ENCODE measurements at places on chromosomes 2 and 18.

- no peak for DNase-seq
Measured at GRCh38 chr2:38622210-38622609, 19.5 kb upstream of the HNRNPLL start.

DNA sequence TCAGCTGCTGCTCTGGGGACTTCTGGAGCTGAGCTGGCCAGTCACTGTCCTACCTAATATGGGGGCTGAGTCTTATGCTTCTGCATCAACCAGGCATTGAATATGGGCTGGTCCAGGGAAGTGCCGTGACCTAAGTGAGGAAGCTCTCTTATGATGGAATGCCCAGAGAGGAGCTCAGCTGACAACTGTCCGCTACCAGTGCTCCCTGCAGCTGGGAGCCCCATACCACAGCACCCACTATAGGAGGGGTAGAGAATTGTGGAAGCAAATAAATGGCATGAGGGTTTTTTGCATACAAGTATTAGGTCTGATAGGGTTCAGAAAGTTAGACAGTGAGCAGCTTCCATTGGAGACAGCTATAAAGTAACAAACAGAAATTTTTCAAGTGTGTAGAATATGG is 4.5 kb downstream of the TIMM21 start:
- no peak for DNase-seq

- no peak for DNase-seq
Measured at GRCh38 chr2:121480826-121481225, 49.9 kb upstream of the RNU4ATAC start.

- DNase-seq: no peak
Measured at GRCh38 chr2:28052691-28053090, 162.2 kb downstream of the BABAM2 start.

DNA sequence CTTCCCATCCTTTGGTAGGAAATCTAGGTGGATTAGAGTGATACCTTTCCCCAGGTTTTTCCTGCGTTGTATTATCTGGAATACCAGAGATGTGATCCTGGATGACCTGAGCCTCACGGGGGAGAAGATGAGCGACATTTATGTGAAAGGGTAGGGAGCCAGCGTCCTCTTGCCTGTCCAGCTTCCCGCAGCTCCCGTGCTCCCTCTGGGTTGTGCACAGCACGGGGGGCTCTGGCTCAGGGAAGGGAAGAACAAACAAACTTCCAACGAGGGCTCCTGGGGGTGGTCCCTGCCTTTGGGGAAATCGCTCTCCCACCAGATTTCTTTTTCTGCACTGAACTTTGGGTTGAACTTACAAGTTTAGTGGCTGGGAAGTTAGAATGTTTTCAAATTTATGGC is 215.7 kb downstream of the DYSF start:
- DNase-seq: no peak

- no peak for DNase-seq
Measured at GRCh38 chr2:214995926-214996670, 142.3 kb downstream of the ABCA12 start.

GRCh38 chr2:241074065-241074818 is 27.8 kb downstream of the MTERF4 start:
- DNase-seq: no peak

DNA sequence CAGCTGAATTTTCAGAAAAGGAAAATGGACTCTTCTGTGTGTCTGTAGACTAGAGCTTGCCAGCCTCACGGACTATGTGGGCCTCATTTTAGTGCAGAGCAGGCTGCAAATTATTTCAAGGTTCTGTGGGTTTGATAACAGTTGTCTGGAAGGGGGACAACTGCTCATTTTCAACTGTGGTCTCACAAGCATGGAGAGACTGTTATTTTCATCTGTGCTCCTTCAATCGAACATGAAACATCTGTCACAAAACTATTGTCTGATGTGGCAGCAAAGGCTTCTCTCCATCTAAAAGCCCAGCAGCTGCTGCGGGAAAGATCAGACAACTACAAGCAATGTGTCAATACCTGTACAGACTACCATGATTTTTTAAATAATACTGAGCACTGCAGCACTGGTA is 211.8 kb downstream of the LRRTM4 start:
- no peak for DNase-seq

DNA sequence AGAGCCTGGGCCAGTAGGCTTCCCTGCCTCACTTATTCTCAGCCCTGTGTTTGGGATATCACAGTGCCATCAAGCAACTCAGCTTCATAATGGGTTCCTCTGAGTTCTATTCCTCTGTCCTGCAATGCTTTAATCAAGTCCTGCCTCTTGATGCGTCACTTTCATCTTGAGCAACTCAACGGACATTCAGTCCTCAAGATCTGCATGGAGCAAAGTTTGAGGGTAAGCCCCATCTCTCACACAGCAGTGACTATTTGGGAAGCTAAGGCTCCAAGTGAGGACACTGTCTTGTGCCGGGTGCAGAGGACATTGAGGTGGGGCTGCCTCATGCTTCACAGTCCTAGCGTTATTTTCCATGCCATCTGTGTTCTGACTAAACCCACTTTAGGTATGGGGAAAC is 50.9 kb upstream of the PLB1 start:
- DNase-seq: no peak

GRCh38 chr18:35415511-35416073 is 38.5 kb upstream of the ZNF396 start:
- no peak for DNase-seq

- no peak for DNase-seq
Measured at GRCh38 chr2:32835148-32835547, 111.6 kb upstream of the LTBP1 start.

DNA sequence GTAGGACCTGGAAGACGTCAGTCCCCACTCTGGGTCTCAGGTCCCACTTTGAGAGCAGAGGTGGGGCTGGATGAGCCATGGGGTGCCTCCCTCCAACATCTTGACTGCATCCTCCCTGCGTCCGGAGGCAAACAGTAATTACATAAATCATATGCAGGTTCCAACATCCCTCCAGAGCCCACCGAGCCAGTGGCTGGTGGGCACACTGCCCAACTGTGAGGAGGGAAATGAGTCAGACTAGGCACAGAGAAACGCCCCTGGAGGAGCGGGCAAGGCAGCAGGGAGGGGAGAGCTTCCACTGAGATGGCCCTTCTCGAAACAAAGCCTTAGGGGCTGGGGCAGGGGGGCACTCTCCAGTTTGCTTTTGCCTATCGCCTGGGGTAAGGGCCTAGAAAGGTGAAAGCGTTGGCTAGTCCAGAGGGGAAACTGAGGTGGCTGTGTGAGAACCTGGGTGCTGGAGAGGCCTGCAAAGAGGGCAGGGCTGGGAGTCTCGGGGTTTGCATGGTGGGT is 168.2 kb upstream of the MYCN start:
- DNase-seq: no peak

- DNase-seq: no peak
Measured at GRCh38 chr2:68673631-68674030, 30.3 kb downstream of the PROKR1 start.

DNA sequence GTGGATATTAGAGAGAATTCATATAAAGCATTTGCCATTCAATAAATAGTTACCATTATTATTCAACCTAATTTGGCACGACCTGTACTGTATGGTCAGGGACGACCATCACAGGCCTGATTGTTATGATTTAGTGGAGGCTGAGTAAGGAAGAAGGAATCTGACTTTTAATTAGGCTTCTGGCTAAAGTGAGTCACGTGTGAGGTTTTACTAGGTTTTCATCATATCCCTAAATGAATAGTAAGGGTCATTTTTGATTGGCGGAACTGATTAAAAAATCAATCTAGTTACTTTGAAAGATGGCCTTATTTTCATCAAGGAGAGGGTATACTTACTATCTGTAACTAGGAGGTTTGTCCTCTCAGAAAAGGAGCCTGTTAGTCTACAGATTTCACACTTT is 143.4 kb downstream of the ADCYAP1 start:
- no peak for DNase-seq

DNA sequence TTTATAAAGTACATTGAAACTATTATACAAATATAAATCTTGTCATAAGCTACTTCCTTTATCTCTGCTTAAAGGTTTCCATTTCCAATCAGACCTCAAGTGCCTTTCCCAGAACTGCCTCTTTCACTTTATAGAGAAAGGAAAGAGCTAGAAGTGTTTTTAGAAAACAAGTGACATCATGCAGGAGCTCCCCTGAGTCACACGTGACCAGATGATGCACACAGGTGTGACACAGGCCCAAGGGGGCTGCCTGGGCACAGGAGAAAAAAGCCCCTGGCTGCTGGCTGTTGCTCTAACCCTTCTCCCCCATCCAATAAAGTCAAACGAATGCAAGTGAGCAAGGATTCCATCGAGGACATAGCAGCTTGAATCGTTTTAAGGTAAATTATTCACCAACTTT is 21.4 kb upstream of the SH3BP4 start:
- no peak for DNase-seq

DNA sequence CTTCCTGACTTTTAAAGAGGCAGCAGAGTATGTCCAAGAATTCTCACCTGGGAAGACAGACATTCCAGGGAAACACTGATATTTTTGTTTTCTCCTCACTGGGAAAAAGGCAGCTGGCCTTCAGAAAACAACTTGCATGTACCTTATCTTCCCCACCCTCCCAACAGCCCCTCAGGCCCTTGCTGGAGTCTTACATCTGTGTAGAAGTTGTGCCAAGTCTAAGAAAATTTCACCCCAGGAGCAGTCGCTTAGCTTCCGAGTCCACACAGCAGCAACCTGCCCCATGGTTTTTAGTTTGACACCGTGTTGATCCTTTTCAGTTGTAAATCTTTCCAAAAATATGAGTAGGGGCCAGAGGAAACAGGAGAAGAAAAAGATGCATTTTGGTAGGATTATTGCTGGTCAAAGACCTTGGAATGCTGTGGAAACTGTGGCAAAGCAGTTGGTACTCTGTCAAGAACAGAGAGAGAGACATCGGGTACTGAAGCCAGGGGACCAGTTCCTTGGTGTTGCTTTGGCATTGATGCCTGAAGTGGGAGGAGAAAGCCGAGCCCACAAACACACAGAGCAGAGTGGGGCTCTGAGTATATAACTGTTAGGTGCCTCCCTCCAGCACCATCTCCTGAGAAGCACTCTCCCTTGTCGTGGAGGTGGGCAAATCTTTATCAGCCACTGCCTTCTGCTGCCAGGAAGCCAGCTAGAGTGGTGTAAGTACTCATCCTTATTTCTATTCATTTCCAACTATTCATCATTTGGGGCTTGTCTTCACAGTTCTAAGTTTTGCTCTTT is at the start of gene SLC14A1:
Gene SLC14A1 (plus strand): TSS at position 615 of the 789 bp plus-strand sequence. CDS start 6,140 bp downstream, outside the sequence.
- no peak for DNase-seq

- DNase-seq: no peak
Measured at GRCh38 chr2:222522082-222522481, 97.7 kb downstream of the SGPP2 start.

- no peak for DNase-seq
Measured at GRCh38 chr2:165163761-165164160, 40.1 kb downstream of the SCN3A start.

DNA sequence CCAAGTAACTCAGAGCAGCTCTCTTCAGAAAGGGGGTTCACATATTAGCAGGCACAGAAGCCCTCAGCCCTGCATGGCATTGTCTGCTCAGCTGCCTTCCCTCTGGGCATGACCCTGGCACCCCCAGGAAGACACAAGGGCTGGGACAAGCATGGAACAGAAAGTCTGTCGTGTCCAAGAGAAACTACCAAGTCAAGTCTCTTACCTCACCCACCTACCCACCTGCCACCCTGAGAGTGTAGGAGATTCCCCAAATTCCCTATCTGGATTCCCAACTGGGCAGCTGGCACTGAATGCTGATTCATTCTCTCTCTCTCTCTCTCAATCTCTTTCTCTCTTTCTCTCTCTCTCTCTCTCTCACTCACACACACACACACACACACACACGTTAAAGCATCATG is 21.6 kb downstream of the SMAD7 start:
- no peak for DNase-seq

- DNase-seq: no peak
Measured at GRCh38 chr2:86211796-86212188, 12.5 kb downstream of the MRPL35 start.

DNA sequence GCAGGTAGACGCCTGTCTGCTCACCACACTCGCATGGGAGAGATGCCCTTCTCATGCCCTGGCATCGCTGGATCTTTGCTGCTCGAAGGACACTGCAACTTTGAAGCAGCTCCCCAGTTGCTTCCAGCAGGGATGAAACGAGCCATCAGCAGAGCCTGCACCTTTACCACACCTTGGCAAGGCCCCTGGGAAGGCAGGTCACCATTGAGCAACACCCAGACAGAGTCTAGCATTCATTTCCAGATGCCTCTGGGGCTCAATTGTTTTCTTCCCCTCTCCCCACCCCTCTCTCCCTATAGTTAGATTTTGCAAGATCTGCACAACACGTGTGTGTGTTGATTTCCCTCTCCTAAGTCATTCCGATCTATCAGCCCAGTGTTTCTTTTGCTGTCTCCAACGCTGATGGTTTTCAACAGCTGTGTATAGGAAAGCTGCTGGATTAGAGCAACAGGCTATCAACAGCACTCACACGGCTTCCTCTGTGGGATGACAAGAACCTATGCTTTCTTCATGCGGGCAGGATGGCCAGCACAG is 25.6 kb upstream of the INHBB start:
- DNase-seq: no peak

GRCh38 chr2:175518206-175518605 is 336.7 kb upstream of the ATP5MC3 start:
- no peak for DNase-seq

GRCh38 chr2:3179208-3179607 is 198.4 kb downstream of the EIPR1 start:
- no peak for DNase-seq

DNA sequence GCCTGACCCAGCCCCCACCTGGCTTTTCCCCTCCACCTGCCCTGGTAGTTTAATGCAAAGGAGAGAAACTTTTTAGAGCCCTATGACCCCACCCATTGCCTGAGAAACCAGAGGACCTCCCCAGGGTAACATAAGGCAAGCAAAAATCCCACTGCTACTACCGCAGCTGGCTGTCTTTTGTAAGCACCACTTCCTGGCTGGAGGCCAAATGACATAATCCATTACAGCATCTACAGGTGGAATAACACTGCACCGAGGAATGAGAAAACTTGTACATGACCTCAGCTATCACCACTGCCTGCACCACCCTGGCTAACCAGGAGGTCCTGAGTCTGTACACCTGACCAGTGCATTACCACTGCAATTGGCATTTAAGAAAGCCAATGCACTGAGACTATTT is 149.6 kb upstream of the GALNT5 start:
- DNase-seq: no peak

DNA sequence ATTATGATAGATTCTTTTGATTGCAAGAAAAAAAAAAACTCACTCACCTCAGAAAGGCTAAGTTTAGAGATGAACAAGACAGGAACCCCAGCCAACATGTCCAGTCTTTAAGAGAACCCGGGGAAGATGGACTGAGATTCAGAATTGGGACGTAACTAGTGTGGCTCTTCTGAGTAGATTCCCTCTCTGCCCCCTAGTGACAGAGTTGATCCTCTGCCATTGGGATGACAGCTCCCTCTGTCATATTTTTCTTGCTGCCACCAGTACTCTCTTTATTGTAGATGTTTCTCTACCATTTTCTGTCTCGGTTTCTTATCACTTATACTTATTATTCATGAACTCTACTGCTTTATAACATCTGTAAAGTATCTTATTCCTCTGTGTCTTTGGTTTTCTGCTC is 77.7 kb downstream of the GULP1 start:
- no peak for DNase-seq
